ENCODE measurements at places on chromosomes 2 and 18. TPM values are rescaled to one million over a fixed set of nuclear protein-coding genes. Genes with fewer than 3 reads are reported as not detected.

DNA sequence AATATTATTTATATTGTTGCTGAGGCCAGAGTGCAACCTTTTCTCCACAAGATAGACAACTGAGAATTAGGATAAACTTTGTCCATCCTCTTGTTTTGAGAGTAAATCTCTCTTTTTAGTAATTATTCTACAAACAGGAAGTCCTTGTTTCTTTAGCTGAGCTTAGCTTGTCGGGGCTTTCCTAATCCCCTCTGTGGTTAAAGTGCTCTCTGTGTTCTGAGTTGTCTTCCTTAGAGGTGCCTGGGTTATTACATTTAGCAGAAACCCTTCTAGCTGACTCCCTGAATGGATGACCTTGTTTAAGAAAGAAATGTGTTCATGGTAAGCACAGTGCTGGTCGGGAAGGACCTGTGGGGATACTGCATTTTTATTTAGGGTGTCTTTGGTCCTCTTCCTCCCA is 12.7 kb downstream of the USP39 start:
- no peak for DNase-seq

GRCh38 chr2:172456002-172456401 is 28.6 kb downstream of the ITGA6 start:
- DNase-seq, result no peak

The LAMA1 gene
- polyA plus RNA-seq, result 62.5 TPM

GRCh38 chr2:242058116-242058680 is 188.7 kb downstream of the RTP5 start:
- no peak for DNase-seq

- no peak for DNase-seq
These were observed 129.8 kb upstream of the SOX11 start for GRCh38 chr2:5562426-5562825.

DNA sequence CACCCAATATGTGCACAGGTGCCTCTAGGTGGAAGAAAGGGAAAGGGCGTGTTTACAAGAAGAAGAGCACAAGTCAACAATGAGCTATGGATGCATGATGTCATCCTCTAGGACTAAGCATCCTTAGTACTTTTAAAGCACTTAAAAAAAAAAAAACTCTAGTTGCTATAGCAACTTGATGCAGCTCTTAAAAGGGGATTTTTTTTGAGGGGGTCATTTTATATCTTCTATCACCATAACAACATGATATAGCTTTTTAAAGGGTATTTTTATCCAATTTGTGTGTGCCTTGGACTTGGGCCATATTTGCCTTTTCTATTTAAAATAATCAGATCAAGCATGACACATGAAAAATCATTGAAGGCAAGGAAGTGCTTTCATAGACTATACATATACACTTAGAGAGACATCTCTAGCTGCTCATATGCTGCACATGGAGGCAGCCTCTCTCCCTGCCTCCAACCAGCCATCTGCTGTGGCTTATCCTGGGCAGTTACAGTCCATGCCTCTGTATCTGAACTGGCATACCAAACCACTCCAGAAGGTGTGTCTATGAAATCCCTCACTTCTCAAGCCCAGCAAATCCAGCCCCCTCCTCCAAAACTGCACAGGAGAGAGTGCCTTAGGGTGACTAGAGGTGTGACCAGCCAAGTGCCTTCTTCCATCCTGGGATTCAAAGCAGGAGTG is 165.4 kb downstream of the MSH2 start:
- DNase-seq, result no peak

The FOXI3 gene
- 0.14 TPM for polyA plus RNA-seq

DNA sequence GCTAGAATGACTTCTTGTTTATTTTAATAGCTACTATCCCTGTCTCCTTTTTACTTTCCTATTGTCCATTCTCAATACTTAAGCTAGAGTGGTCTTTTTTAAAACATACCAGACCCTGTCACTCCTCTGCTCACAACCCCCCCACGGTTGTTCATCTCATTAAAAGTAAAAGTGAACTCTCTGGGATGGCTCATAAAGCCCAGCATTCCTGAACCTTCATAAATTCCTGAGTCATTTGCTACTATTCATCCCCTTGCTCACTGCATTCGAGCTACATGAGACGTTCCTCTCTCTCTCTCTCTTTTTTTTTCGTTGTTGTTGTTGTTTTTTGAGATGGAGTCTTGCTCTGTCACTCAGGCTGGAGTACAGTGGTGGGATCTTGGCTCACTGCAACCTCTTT is 148.7 kb upstream of the DSEL start:
- DNase-seq, result no peak

The LRRTM4 gene
- polyA plus RNA-seq, result 1.9 TPM

The ASB18 gene
- polyA plus RNA-seq, result not detected

The C2orf78 gene
- polyA plus RNA-seq, result not detected

GRCh38 chr2:181780047-181780651 is 99.8 kb upstream of the NEUROD1 start:
- peak; percentile 88 for DNase-seq

GRCh38 chr2:121086450-121086849 is 198.6 kb downstream of the TFCP2L1 start:
- DNase-seq, result no peak

GRCh38 chr2:64914247-64914646 is 75.0 kb upstream of the SLC1A4 start:
- DNase-seq, result no peak

GRCh38 chr2:3147651-3148530 is 229.7 kb downstream of the EIPR1 start:
- no peak for DNase-seq

GRCh38 chr2:85589982-85590791 is 5.4 kb upstream of the RNF181 start:
- DNase-seq, result no peak

The ALK gene
- 0.11 TPM for polyA plus RNA-seq

The DNER gene
- 72.1 TPM for polyA plus RNA-seq

DNA sequence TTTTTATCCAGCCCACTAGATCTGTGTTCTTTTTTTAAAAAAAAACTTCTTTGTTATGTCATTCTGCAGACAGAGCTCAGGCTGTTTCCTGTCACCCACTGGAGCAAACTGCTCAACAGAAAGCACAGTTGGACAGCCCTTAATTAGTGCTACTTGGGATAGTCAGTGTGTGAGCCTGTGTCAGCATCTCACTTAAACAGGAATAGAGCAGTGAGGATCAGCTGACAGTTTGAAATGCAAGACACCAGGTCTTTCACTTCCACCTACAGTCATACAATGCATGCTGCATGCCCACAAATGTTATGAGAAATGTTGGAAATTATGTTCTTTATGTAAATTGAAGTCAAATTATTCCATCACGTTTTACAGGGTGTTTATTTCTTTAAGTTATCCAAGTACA is 174.9 kb downstream of the NR4A2 start:
- no peak for DNase-seq

- no peak for DNase-seq
These were observed 110.6 kb downstream of the CLIP4 start for GRCh38 chr2:29225814-29226213.

GRCh38 chr2:47595687-47596086 is 187.3 kb upstream of the MSH6 start:
- no peak for DNase-seq

DNA sequence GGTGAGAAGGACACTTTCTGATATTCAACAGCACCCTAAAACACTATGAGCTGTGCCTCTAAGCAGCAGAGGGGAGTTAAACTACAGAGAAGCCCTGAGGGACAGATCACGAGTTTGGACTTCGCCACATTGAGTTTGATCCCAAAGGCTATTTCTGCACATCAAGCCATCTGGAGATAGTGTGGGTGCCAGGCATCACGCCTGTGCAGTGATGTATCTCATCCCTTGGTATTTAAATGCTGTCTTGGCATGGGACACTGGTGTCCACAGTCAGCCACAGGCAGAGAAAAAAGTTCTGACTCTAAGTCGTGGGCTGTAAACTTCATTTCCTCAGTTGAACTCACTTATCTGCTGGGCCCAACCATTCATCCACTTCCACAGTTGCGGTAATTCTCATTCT is 742.3 kb upstream of the CELF4 start:
- DNase-seq, result no peak

The CHMP3 gene
- polyA plus RNA-seq, result 150 TPM

DNA sequence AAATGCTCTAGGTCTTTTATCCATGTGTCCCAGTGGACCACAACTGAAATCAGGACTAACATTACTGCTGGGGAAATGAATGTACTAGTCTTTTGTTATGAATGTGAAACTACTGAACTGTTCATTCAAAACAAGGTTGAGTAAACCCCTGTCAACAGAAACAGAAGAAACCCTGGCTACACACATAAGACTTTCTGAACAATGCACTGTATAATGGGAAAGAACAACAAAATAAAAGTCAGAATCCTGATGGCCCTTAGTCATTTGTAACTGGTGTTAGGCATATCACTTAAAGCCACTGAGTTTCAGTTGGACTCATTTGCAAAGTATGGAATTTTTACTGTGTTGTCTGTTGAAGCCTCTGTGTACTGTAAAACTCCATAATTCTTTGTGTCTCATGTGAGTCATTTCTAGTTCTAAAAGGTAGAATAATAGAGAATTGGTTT is 77.0 kb upstream of the UBXN4 start:
- DNase-seq, result no peak

The CD8B2 gene
- 0.19 TPM for polyA plus RNA-seq

- no peak for DNase-seq
These were observed 1.4 kb downstream of the DNAJC10 start for GRCh38 chr2:182717416-182717815.

The OR6B2 gene
- not detected for polyA plus RNA-seq

DNA sequence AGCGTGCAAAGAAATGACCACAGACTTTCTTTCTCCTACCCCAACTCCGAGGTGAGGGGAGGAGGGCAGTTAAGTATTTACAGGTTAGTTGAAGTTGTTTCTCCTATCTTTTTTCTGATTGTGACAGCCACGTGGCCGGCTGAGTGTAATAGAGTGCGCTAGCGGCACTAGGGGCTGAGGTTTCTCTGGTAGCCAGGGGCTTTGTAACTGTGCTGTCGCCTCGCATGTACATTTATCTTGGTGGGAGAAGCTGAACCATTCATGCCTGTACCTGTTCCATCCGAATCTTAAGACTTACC is 214.1 kb upstream of the STON1 start:
- peak; percentile 13 for DNase-seq

The VWA3B gene
- polyA plus RNA-seq, result 0.67 TPM

The FBXO48 gene
- polyA plus RNA-seq, result 2.2 TPM

The PTPRN gene
- 0.31 TPM for polyA plus RNA-seq
